ENCODE measurements at places on chromosomes 3 and 15. TPM values are rescaled to one million over a fixed set of nuclear protein-coding genes. Genes with fewer than 3 reads are reported as not detected.

PLSCR2 gene
- 0.54 TPM for total RNA-seq

MUC4 gene
- total RNA-seq, result 0.03 TPM

PLA1A gene
- not detected for total RNA-seq

PLA2G4F gene
- total RNA-seq, result not detected

PLIN1 gene
- 0.44 TPM for total RNA-seq

MANF gene
- 69.9 TPM for total RNA-seq

SLC6A1 gene
- total RNA-seq, result not detected

NRROS gene
- 8.8 TPM for total RNA-seq

MORC1 gene
- not detected for total RNA-seq

Data from Panc1 (cell line).